ENCODE measurements at places on chromosomes 5 and 9.

DNA sequence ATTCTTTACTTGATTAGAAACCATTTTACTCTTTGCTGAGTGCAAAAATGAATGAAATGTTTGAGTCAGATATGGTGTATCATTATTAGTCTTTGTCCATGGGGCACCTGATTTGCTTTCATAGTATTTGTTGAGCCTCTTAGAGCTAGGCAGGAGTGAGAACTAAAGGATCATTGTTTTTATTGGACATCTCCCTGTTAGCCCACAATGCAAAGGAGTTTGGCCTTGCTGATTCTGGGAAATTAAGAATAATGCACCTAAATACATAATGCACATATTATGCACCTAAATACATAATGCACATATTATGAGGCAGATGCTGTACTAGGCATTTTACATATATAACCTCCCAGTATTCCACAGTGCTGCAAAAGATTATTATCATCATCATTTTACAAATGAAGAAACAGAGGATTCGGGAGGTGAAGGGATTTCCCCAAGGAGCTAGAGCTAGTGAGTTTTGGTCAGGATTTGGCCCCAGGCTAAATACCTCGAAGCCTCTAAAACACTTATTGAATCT is 113.0 kb upstream of the LIFR start:
- no peak for DNase-seq

GRCh38 chr9:109868722-109869121 is 88.7 kb downstream of the PALM2AKAP2 start:
- DNase-seq = no peak

DNA sequence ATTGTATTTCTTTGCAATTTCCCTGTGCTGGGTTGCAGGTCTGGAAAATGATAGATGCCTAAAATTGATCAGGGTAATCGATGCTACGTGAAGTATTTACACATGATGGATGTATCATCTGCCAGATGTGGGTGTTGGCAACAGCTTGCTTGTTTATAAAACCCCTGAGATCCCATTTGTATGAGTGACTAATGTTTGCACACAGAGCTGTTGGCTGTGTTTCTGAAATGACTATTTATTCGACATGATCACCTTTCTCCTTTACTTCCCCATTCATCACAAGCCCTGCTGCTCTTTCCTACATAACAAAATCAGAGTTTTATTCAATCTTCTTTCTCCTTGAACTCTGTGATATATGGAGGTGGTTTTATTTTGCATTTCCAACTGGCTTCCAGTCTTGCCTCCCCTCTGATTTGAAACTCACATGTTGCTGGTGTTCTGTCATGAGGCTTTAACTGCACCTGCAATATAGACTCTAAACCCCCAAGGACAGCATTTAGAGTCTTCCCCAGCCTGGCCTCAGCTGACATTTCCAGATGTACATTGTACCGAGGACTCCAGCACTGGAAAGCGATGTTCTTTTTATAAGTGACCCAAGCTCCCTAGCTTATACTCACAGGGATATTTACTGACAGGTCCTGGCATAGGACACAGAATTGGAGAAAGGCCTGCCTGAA is 50.7 kb upstream of the SHB start:
- DNase-seq = no peak

- no peak for DNase-seq
Measured at GRCh38 chr5:55324815-55325418, 17.1 kb downstream of the MTREX start.

DNA sequence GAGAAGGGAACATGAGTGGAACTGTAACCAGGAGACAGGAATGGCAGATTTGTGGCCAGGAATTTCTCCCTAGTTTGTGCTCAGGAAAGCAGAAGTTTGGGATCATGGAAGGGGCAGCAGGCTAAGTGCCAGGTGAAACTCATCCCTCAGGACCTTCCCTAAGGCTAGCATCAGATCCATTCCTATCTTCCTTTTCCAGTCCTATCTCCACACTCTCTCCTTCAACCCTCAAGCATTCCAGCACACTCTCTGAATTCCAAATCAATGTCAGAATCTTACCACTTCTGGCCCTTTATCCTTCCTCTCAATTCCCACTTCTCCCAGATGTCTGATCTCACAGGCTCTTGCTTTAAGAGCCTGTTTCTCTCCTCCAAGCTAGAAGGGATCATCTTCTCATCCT is 53.2 kb upstream of the GRIA1 start:
- DNase-seq = no peak

DNA sequence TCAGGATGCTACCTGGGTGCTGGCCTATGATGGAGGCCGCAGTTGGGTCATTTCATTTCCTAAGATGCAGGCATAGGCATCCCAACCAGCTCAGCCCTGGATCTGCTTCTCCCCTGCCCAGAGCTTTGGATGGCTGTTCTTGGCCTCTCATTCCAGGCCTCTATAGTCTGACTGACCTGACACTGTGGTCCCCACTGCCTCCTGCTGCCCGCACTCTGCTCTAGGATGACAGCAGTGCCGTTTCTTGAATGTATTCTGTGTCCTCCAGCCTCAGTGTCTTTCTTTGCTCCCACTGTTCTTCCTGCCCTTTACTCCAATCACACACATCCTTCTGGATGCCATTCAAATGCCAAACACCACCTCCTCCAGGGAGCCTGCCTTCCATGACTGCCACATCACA is 235.7 kb downstream of the HSPA4 start:
- no peak for DNase-seq

DNA sequence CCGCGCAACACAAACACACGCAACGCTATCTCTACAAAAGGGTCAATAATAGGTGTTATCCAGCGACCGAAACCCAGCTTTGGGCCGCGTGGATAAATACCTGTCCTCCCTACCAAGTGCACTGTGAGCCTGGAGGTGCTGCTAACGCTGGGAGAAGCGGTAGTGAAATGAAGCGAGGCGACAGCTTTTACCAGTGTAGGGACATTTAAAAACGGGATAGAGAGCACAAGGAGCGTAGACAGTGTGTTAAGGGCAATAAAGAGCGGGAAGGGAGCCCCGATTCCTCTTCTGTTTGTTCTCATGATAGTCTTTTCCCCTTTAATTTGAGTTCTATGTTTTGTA is 421 bp upstream of the DEPDC1B start:
- no peak for DNase-seq

- DNase-seq = no peak
Measured at GRCh38 chr9:94911986-94912635, 185.6 kb downstream of the AOPEP start.

DNA sequence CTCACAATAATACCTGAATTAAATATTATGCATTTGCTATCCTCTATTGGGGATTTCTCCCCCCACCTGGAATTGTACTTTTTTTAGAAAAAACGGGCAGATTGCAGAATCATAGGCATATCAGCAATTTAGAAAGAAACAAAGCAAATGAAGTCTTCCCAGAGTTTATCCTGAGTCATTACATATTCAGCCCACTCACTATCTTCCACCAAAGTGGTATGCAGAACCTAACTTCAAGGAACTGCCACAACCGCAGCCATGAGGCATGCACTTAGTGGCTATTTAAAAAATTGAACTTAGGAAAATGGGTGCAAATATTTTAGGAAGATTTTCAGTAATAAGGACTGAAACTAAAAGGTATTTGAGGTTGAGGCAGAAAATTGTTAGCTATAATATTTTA is 48.6 kb downstream of the UBAP1 start:
- no peak for DNase-seq

DNA sequence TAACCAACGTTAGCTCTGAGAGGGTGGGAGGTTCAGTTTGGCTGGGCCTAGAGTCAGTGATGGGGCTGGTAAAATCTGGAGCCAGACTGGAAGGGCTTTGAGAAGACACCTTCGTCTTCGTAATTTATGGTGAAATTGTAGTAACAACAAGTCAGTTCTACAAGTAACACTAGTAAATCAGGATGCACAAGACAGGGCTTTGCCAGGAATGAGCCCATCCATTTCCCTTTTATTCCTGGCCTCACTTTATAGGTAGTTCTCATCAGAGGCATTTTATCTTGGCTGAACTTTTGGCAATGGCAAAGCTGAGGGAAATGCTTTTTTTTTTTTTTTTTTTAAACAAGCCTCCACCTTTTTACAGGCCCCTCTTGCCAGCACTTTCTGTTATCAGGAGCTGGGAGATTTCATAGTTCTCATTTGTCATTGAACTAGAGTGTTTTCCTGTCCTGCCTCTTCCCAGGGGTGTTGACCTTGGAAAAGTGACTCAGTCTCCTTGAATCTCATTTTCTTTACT is 110.5 kb upstream of the KLF4 start:
- no peak for DNase-seq

DNA sequence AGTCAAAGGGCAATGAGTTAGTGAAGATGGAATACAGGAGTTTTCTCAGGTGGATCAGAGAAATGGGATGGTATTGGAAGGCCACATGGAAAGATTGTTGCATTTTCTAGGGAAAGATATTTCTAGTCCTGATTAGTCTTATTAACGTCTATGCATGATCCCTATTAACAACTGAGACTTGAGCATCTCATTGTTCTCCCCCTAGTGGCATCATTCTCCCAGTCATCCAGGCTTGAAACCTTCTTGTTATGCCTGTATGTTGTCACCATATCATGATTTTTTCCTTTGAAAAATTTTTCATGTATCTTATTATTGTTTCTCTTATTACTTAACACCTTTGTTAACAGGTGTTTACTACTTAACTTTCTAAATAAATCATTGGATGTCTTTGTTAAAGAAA is 34.4 kb downstream of the KIF2A start:
- DNase-seq = no peak

DNA sequence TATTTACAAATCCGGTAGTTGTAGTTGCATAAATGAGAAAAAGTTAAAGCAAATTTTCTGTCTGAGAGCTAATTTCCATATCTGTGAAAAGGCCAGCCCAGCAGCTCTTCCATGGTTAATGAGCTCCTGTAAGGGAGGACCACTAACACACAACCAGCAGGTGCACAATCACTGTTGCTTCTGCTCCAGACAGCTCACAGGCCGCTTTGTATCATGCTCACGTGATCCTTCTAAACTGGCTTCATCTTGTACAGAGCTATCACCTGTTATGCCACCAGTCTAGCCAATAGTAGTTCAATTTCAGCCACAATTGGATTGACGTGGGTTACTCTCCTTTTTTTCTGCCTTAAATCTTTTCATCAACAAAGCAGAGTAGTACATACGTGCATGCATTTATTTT is 38.3 kb upstream of the FBXL17 start:
- DNase-seq = no peak

GRCh38 chr5:65892801-65893200 is 33.6 kb upstream of the ERBIN start:
- DNase-seq = no peak

DNA sequence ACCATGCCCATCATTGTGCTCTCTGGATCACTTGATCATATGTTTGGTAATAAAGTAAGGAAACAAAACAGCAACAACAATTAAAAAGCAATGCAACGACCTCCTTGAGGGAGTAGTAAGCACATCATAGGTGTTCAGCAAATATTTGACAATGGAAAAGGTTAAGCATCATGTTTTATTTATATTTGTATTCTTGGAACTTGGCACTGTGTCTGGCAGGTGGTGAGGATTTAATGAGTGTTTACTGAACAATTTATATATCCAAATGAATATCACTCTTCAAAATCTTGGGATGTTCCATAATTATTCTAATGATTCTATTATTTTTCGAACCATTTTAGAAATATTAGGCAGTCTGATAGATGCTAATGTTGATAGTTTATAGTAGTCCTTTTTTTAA is 6.2 kb downstream of the PIP5K1B start:
- no peak for DNase-seq

- DNase-seq = no peak
Measured at GRCh38 chr9:114357911-114358328, 28.3 kb downstream of the ORM2 start.

DNA sequence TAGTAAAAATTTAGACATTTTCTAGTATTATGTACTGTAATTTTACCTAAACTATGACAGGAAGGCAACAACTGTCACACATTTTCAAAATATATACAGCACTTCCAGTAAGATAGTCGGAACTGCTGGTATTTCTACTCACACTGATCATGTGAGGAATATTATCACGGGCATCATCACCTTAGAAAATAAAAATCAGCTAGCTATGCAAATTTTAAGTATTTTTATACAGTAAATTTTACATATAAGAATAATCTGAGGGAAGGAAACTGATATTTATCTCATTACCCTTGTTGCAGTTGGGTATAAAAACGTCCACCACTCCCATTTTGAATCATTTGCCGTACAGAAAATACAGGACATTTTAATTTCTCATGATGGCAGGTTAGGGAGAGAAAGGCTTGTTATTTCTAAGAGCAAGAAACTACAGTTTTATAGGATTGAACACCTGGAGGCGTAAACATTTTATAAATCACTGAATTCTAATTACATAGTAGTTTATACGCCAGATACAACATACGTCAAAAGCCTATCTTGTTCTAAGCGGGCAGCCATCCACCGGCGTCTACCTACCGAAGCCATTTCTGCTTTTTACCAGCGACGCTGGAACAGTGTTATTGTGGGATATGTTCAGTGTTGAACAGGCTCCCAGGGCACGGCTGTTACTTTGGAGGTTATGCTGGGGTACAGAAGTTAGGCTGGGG is 729 bp upstream of the TNPO1 start:
- DNase-seq = no peak
